ENCODE measurements at places on chromosomes 7 and 10.

- no peak for DNase-seq
Observed at GRCh38 chr7:8105449-8106095, 137.0 kb downstream of the GLCCI1 start.

DNA sequence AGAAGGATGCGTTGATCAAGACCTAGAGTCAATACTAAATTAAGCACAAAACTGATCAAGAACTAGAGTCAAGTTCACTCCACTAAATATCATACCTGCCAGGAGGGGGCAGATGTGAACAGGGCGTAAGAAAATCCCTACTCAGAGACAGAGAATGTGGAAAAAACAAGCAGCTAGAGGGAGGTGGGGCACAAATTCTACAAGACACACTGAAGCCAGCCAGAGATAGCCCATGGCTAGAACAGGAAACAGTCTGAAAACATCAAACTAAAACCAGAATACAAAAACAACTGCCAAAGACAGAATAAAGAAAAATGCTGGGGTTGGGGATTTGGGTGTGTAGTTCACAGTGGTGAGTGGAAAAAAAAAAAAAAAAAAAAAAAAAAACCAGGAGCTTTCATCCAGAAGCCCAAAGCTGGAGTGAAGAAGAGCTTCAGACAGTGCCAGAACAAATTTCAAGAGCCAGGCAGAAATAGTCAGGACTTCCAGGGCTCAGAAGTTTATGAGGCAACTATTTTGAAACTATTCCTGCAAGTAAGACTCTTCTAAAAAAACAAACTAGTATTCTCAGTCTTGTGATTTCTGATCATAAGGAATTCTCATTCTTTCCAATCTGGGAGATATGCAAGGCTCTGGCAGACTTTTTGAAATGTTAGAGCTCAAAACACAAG, 118.3 kb downstream of the CCDC71L start:
- peak; percentile 56 for DNase-seq

GRCh38 chr7:78020136-78020873, 221.7 kb downstream of the PHTF2 start:
- DNase-seq: no peak

DNA sequence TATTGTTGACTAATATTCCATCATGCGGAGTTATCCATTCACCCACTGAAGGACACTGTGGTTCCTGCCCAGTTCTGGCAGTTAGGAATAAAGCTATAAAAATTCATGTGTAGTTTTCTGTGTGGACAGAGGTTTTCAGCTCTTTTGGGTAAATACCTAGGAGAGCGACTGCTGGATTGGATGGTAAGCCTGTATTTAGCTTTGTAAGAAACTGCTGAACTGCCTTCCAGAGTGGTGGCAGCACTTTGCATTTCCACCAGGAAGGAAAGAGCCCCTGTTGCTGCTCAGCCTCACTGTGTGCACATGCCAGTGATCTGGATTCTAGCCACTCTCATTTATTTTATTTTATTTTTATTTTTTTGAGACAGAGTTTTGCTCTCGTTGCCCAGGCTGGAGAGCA, 14.2 kb downstream of the ZNF775 start:
- DNase-seq: no peak

- no peak for DNase-seq
Observed at GRCh38 chr7:47292832-47293309, 289.0 kb downstream of the TNS3 start.

- DNase-seq: no peak
Observed at GRCh38 chr7:127857464-127857841, 173.8 kb downstream of the LRRC4 start.

DNA sequence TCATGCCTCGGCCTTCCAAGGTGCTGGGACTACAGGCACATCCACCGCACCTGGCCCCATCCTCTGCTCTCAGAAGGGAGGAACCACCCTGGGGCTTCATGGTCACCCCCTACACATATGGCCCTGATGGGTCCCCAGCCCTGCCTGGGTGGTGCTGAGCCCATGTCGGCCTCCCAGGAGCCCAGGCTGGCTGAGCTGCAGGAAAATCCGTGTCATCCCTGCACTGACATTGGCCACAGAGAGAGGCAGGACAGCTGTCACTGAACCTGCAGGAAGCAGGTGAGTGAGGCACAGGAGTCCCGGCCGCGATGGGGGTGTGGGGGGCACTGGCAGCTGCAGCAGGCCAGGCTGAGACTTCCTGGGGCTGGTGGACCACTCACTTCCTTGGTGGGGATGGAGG, 8.0 kb downstream of the GRIFIN start:
- no peak for DNase-seq

- DNase-seq: no peak
Observed at GRCh38 chr10:76717141-76717540, 920.5 kb downstream of the KCNMA1 start.

DNA sequence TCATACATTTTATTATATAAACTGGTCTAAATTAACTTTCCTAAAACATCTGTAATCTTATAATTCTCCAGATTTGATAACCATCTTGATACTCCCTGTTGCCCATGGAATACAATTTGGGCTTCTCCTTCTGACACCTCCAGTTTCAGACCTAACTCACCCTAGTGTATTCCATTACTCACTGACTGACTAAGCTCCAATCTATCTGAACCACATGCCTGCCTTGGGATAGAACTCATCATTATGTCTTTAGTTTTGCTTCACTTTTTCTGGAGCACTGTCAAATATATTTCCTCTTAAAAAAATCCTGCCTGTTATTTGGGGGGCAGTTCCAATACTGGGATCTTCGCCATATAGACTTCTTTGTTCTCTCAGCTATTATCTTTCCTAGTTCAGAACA, 4.9 kb upstream of the FOXP2 start:
- DNase-seq: no peak

DNA sequence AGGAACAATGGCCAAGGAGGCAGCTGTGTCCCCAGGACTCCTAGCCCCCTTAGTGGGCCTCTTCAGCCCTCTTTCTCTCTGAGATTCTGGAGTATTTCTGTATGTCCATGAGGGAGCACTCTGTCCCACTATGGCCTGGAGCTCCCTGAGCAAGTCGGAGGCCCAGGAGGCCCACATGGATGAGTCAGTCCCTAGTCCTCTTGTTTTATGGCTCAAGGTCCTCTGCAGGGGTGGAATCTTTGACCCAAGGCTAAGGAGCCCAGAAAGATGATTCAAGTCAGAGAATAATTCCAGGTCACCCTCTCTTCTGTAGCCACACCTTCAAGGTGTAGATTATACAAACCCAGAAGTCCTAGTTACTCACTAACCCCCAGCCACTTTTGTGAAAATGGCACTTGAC, 125.6 kb downstream of the PLXNA4 start:
- DNase-seq: no peak

GRCh38 chr7:134910214-134910890, 76.0 kb upstream of the AGBL3 start:
- DNase-seq: no peak

GRCh38 chr7:18151422-18151821, 123.8 kb upstream of the PRPS1L1 start:
- DNase-seq: no peak

- no peak for DNase-seq
Observed at GRCh38 chr10:120713573-120714205, 137.5 kb upstream of the WDR11 start.

DNA sequence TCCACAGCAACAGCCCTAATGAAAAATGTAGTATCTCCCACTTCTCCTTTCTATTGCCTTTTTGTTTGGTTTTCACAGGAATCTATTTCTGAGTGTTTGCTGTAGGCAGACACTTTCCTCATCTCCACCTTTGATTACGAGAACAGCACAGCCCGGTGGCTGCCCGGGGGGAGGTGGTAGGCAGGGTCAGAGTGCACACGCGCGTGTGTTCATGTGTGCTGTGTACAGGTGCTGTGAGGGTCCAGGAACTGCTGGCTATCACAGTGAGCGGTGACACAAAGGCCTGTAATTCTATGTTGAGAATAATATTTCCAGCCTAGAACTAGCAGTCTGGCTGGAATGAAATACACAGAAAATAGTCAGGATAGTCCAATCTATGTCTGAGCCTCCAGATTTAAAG, 212.8 kb downstream of the ADARB2 start:
- no peak for DNase-seq

DNA sequence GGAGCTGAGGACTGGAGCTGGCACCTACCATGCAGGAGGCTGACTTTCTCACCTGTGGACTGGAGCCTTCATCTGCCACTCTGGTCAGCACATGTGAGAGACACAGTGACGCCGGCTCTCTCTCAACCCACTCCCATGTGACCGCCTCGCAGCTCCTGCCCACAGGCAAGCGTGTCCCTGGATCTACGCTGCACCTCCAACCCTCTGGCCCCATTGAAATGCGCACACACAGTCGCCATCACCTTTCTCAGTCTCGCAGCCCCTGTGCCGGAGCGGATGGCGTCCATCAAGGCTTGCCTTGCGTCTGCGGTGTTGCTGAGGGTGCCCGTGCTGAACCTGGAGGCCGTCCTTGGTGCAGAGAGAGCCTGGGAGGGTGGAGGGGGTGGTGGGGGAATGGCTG, 242.2 kb upstream of the GRB10 start:
- no peak for DNase-seq

DNA sequence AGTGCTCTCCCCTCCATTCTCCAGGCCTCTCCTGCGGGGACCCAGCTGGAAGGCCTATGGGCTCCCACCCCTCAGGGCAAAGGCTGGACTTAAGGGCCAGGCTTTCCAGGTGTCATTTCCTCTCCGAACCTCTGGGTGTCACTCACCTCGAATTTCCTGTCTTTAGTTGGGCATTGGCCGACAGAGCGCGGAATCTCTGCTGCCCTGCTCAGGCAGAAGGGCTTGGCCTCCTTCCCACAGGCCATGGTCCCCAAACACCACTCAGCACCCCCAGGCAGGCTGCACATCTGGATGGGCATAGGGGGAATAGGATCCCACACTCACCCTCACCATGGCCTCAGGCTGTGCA, 212.9 kb downstream of the CCSER2 start:
- DNase-seq: peak; percentile 77

DNA sequence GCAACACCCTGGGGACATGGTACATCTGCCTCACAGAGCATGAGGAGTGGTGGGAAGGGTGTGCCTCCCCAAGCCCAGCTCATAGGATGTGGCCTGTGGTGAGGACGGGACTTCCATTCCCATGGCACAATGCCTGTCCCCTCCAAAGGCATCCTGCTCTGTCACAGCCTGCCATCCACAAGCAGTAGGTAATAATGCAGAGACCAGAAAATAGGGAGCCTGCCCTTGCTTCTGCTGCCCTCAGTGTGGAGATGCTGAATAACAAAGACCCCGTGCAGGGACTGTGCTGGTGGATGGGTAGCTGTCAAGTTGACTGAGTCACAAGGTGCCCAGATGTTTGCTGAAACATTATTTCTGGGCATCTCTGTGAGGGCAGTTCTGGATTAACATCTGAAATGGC, 199.9 kb upstream of the GRB10 start:
- DNase-seq: no peak

All from iPS DF 19.7 (cell line).